ENCODE measurements at places on chromosomes 7 and 10. TPM values are rescaled to one million over a fixed set of nuclear protein-coding genes. Genes with fewer than 3 reads are reported as not detected.

GRCh38 chr10:55822096-55822495 is 539.0 kb downstream of the ZWINT start:
- H3K4me3 ChIP-seq, result no peak overlapping the region
- no peak for DNase-seq
- H3K27ac ChIP-seq, result no peak overlapping the region
- H3K36me3 ChIP-seq, result no peaks in the 10 kb centered on the region

- no peaks in the 10 kb centered on the region for H3K27me3 ChIP-seq
- peaks cover 7% of the 10 kb centered on the region for H3K36me3 ChIP-seq
- DNase-seq, result no peak
These were observed 23.0 kb downstream of the AMZ1 start for GRCh38 chr7:2710901-2711551.

GRCh38 chr7:30996883-30997282 is 33.1 kb downstream of the GHRHR start:
- H3K27ac ChIP-seq, result no peak overlapping the region
- DNase-seq, result no peak
- H3K27me3 ChIP-seq, result no peaks in the 10 kb centered on the region
- peaks cover 24% of the 10 kb centered on the region for H3K4me1 ChIP-seq
- no peak overlapping the region for H3K4me3 ChIP-seq

The MBLAC1 gene
- total RNA-seq, result 2.3 TPM

The C10orf105 gene
- total RNA-seq, result 0.09 TPM

The VAX1 gene
- not detected for total RNA-seq

Data from muscle of leg (tissue), 16 donors.